ENCODE measurements at places on chromosomes 5 and 9.
A peak's percentile ranks its signal among the peaks of the same experiment; 100 is the strongest.

DNA sequence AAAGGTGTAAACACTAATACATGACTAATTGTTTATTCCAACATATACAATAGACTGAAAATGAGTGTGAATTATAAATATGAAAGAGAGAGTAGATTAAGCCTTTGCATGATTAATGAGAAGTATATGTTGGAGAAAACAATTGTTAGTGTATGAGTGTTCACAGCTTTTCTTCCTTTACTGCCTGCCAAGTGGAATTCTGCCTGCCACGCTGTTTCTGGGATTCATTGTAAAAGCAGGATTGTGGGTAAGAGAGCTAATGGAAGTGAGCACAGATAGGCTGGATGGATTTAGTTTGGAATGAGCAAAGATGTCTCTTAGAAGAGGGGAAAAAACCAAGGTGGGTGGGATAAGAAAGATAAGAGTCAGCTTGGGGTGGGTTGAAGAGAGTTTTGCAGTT, 129.6 kb upstream of the NMUR2 start:
- DNase-seq: no peak

DNA sequence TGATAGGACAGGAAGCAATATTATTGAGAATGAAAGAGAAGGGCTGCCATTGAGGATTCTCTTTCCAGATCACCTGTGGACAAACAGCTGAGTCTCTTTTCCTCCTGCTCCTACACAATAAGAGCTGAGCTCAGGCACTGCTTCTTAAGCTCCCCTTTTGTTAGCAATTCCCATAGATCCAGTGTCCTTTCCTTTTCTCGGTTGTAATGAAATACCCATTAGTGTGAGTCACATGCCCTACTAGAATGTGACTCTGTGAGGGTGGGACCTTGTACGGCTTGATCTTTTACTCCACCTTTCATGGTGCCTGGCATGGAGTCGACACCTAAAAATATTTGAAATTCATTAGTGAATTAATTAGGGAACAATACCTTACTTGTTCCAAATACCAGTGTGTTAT, 269.2 kb downstream of the NR3C1 start:
- DNase-seq: no peak

DNA sequence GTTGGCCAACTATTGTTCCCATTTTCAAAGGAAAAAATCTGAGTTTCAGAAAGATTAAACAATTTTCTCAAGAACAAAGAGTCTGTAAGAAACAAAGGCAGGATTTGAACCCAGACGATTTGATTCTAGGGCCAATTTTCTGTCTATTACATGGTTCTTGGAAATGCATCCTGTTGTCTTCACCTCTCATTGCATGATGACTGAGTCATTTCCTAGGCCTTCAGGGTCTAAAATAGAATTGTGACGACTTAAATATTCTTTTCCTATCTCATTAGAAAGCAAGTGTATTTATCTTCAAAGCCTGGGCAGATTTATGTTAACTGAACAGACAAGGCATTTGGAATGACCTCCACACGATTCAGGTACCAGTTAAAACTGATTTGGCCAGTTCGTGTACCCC, 512.9 kb downstream of the NTRK2 start:
- no peak for DNase-seq

DNA sequence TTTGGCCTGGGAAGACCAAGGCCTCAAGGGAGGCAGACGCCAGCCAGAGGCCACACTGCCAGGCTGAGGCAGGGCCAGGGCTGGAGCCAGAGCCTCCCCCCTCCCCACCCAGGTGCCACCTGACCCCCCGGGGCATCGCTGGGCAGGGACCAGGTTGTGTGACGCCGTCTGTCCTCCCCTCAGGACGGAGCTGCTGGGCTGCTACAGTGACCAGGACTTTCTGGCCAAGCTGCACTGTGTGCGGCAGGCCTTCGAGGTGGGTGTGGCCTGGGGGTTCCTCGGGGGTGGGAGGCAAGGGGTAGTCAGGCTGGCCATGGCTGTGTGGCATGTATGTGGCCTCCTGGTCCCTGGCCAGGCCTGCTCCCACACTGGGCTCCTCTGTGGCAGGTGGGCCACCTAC, 17.9 kb upstream of the DOLPP1 start:
- no peak for DNase-seq

DNA sequence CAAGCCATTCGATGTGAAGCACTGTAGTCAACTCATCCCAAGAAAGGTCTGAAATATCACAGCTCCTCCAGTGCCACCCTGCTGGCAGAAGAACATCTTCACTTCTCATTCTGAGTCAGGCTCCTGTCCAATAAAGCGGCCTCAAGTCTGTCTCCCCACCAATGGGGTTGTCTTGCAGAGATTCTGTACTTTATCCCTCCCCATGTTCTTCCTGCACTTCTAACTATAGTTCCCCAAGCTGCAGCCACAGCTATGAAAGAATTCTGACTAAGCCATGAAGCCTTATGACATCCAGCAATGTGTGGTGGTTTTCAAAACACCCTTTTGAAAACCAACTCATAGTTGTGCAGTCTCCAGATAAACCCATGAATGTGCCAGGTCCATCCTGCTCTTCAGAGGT, 6.8 kb downstream of the MACROH2A1 start:
- no peak for DNase-seq

DNA sequence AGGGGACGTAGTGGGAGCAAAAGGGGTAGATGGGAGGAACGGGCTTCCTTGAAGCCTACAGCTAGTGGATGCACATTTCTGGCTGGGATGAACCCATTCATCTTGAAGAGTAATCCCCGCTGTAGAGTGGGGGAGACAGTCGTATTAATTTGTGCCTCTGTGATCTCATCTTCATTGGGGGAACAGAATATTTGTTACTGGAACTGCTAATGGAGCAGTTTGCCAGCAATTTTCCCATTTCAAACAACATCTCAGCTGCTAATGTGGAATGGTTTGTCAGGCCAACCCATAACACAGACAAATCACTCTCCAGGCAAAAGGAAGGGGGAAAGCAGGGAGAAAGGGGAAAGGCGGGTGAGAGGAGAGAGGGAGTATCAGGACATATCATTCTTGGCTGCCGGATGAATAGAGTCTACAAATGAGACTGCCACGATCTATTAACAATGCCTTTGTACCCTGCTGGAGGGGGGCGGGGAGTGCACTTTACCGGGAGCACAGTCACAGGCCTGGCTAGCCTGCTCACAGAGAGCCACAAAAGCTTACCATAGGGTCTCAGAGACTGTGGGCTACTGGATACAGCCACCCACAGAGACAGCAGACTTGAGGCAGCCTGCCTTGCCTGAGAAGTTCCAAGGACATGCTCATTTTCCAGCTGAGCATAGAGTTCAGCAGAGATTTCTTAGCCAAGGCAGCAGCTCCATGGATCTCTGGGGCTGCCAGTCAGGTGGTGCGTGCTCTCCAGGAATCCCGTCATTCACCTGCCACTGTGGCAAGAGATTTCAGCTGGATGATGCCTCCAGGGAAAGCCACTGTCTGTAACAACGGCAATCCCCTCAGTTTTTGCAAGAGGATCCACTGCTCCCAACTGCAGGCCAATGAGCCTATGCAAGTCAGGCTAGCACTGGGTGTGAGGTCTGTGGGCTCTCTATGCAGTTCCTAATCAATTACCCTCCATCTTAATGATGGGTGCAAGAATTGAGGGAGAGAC, 217.7 kb upstream of the PANK3 start:
- no peak for DNase-seq

GRCh38 chr9:131589124-131589711, 43.9 kb downstream of the PRRT1B start:
- DNase-seq: no peak

- DNase-seq: no peak
Observed at GRCh38 chr5:74070766-74071165, 444.8 kb downstream of the ARHGEF28 start.

DNA sequence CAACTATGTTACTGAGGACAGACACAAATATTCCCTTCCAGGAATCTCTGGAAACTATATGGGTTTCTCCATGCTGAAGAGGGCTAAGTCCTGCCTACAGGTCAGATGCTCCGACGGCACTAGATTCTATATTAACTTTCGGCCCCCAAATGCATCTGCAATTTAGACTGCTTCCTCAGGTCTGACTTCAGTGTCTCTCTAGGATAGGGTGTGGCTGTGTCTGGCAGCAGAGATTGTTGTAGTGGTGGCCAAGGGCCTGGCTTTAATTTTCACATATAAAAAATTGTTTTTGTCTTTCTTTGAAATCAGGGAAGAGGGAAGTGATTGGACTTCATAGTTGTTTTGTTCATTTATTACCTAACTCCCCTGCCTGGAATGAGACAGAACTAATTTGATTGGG, 101.8 kb downstream of the PJA2 start:
- DNase-seq: no peak

DNA sequence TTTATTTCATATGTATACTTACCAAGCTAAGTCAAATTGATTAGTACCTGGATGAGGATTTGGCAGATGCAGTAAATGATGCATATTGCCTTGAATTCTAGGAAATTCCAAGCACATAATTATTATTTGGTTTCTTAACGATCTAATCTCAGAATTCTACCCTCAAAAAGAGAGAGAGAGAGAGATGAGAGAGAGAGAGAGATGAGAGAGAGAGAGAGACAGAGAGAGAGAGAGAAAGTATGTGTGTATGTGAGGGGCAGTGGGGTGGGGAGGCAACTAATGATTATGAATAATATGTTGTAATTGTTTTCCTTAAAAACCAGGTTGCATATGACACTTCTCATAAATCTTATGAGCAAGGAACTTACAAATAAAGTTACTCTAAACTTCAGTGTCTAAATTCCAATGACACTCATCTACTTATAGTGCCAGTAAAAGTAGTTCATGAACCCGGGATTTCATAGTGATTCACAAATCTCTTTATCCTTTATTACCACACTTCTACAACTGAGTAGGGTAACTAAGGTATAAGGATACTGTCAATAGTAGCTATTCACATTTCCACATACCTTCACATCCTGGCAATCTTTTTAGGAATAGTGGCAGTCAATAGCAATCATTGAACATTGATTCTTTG, 60.5 kb upstream of the EDIL3 start:
- no peak for DNase-seq

- DNase-seq: peak; percentile 0
Observed at GRCh38 chr9:12464910-12465512, 228.2 kb upstream of the TYRP1 start.

GRCh38 chr5:80437326-80437725, 29.5 kb downstream of the ZFYVE16 start:
- no peak for DNase-seq

DNA sequence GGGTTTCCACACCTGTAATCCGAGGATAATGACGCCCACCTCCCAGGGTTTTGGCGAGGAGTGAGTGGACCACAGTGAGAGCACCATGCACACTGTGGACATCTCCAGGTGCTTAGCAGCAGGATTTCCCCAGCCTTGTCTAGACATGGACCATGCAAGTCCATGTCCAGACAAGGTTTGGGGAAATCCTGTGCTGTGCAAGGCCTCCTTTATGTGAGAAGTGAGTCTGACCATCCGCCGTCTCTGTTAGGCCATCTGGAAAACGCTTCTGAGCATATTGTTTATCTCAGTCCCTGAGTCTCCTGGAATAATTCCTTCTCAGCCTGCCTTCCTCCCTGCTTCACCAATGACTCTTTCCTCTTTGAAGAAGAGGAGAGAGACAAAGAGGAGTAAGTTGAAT, 26.2 kb upstream of the TNFAIP8 start:
- no peak for DNase-seq

DNA sequence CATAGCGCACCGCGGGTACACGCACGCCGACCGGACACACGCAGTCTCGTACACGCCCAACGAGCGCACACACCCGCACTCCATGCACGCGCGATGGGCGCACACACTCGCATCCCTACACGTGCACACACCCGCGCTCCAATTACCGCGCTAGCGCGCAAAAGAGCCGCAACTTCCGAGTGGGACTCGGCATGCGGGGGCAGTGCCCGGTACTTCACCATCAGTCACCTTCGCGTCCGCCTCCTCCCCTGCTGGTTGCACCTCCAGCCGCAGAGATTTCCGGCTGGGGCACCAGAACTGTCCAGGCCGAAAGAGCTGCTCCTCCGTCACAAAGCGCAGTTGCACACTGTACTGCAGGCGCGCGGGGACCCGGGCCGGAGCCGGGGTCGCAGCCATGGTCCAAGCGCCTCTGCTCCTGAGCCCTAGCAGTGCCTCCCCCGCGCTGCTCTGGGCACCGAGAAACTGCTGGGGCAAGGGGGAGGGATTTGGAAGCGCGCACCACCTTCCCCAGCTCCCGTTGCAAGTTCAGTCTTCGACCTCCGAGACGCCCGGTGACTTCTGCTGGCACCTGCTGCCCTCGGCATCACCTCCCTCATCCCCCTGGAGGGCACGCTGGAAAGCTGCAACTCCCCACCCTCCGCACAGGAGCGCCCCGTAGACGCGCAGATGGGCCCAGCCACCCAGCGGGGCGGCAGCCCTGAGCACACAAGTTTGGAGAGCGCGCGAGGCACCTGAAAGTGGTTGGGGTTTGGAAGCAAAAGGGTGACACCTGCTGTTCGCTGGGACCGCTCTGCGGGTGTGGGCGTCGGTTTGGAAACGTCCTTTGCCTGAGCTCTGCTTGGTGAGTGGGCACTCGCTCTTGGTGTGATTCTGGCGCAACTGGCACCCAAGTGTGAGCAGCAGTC, 337.4 kb upstream of the PUM3 start:
- peak; percentile 63 for DNase-seq

DNA sequence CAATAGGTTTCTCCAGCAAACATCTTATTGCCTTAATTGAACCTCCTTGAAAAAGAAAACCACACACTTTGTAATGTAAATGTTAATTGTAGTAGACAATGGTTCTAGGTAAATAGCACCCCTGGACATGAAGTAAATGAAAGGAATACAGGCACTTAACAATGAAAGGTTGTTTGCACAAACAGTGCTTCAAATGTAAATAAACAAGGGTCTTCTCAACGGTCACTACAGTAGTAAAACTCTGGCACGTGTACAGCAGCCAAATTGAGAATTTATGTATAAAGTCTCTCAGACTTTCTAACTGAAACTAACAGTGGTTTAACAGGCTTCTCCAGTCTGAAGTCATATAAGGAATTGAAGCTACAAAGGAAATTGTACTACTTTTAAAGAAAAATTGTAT, 218.3 kb downstream of the MEF2C start:
- no peak for DNase-seq

- no peak for DNase-seq
Observed at GRCh38 chr5:125823572-125823971, 599.6 kb upstream of the GRAMD2B start.

DNA sequence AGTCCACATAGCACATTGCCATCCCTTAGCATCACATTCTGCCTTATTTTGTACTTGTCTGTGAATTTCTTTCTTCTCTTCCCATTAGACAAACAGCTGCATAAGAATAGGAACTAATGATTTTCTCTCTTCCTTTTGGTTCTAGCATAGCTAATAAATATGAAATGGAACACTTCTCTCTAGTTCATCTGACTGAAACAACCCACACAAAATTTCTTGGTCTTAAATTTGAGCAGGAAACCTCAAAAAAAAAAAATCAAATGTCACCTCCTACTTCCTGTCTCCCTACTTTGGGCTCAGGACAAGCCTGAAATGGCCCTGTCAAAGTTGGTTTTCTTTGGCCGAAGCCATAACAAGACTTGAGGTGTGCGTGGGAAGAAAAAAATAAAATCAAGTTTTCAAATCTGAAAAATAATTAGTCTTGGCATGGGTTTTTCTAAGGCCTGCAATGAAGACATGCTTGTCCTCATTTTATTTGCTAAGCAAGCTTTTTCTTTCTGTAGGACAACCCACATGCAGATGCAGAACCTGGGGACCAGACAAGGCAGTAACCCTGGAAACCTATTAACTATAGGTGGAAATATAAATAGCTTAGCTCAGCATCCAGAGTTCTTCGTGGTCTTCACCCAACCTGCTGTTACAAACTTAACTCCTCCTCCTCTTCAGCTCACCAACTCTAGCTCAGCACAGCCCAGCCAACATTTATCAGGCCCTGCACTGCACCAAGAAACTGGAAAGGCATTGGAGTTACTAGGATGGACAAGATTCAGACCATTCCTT, 523.5 kb upstream of the KLF4 start:
- DNase-seq: no peak

- peak; percentile 66 for DNase-seq
Observed at GRCh38 chr5:172707285-172708182, 63.5 kb downstream of the DUSP1 start.
